ENCODE measurements at places on chromosomes 12 and 14.

DNA sequence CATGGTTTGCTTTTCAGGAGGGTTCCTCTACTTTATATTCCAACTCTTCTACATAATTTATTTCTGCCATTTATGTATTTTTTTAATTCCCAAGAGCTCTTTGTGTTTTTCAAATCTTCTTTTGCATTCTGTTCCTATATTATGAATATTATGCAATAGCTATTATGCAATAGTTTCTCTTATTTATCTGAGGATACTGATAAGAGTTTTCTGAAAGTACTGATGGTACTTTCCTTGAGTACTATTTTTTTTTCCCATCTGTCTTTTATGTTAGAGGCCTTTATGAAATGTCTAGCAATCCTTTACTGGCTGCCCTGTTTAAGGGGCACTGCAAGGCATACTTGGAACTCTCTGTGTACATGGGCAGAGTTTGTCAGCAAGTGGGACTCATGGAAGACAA is 93.4 kb downstream of the SLC41A2 start:
- DNase-seq: no peak

DNA sequence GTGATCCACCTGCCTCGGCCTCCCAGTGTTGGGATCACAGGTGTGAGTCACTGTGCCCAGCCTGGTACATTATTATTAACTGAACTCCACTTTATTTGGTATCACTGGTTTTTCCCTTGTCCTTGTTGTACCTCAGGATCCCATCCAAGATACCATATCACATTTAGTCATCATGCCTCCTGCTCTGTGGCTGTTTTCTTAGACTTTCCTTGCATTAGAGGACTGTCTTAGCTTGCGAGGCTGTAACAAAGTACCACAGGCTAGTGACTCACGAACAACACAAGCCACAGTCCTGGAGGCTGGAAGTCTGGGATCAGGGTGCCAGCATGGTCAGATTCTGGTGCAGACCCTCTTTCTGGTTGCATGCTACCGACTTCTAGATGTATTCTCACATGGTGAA is 12.2 kb downstream of the KLC1 start:
- no peak for DNase-seq

DNA sequence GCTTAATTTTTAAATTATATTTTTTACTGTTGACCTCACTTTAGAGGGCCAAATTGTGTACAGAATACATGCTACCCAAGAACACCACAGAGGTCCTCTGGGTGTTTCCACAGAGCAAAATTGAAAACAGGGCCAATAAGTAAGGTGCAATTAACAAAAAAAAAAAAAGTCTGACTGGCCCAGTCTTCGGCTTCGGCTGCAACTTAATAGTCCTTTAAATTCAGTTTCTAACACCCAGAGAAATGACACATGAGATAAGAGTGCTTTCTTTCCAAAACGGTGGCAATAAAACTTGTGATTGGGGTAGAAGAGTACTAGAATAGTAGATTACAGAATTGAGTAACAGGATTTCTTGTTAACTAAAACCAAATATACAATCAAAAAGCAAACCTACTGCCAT is 81.3 kb downstream of the MED13L start:
- no peak for DNase-seq

DNA sequence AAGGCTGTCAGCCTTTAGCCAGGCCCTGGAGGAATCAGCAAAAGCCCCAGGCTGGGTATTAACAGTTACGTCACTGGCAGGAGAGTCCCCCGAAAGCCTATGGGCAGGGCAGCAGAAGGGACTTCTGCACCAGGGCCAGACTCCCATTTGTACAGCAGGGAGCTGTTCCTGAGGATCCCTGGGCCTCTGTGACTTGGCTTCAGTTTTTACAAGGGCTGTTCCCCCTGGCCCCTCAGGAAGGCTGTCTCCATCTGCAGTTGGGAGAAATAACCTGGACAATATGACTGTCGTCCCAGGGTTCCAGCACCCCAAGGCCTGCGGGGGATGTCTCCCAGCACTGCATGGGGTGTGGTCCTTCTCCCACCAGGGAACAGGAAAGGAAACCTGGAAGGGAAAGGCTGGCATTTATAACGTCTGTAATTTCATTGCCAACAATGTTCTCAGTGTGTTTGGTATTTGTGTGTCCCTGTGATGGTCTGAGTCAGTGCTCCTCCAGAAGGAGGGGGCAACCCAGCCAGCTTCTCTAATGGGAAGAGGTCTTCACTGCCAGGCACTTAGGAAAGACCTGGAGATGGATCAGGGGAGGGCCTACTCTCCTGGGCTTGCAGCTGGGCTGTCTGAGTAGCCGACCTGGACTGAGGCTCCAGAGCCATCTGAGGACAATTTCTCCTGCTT is 42.4 kb downstream of the ERH start:
- peak; percentile 81 for DNase-seq

GRCh38 chr14:23433457-23433856 is 2.0 kb downstream of the MYH7 start:
- peak; percentile 12 for DNase-seq
